ENCODE measurements at places on chromosomes 16 and 17.

GRCh38 chr17:33941744-33942143 is 313.3 kb upstream of the CCL2 start:
- DNase-seq: no peak

DNA sequence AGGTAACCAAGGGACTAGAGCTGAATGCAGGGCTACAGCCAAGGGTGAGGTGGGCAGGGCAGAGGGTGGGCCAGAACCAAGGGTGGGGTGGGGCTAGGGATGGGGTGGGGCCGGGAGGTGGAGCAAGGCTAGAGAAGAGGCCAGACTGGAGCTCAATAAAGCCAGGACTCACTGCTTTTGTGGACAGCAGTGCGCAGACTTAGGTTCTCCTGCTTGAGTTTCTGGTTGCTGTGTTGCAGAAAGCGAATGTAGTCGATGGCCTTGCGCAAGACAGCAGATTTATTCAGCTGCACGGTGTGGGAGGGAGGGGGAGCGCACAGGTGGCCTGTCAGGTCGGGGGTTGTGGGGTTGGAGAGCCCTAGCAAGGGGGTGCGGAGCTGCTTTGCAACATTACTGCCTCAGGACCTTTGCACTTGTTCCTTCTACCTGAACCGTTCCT is 18.7 kb downstream of the SREBF1 start:
- no peak for DNase-seq

GRCh38 chr16:24074574-24074973 is 181.6 kb upstream of the CACNG3 start:
- DNase-seq: no peak

DNA sequence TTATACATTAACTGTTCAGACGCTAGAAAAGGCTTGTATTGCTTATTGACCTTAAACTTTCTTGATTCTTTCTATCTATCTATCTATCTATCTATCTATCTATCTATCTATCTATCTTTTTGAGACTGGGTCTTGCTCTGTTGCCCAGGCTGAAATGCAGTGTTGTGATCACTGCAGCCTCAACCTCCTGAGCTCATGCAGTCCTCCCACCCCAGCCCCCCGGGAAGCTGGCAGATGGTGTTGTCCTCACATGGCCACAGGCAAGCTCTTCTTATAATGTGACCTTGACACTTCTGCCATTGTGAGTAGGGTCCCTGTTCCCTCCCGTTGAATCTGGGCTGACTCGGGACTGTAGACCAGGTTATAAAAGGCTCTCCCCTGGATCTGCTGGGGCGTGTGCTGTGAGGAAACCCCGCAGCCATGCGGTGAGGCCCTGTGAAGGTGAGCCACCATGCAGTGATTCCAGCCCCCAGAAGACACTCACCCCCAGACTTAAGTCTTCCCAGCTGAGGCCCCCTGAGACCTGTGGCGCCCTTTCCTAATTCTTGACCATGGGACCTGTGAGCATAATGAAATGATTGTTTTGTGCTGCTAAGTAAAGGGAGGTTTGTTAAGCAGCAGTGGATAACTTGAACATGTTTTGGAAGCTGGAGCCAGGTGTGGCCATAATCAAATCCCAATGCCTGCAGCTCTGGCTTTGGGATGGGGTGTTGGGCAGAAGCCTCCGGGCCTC is 54.3 kb downstream of the RPTOR start:
- DNase-seq: no peak

GRCh38 chr17:67601897-67602296 is 115.8 kb upstream of the NOL11 start:
- DNase-seq: no peak

DNA sequence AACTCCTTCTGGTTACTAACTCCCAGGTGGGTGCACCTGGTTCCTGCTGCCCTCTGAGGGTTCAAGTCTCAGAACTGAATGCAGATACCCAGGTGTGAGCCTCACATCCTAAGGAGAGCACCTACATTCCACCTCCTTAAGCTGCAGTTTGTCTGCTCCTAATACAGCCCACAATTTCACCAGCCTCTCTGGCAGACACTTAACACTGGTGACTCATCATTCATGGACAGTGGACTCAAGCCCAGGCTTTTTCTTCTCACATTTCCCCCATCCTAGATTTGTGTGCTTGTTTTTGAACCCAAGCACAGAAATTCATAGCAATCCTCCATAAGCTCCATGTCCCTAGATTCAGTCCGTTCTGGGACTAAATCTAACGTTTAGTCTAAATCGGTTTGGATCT is 7.0 kb upstream of the MAF start:
- peak; percentile 13 for DNase-seq
